Epithelial cell of prostate (primary cell): ENCODE measurements at places on chromosomes 3 and 15.

DNA sequence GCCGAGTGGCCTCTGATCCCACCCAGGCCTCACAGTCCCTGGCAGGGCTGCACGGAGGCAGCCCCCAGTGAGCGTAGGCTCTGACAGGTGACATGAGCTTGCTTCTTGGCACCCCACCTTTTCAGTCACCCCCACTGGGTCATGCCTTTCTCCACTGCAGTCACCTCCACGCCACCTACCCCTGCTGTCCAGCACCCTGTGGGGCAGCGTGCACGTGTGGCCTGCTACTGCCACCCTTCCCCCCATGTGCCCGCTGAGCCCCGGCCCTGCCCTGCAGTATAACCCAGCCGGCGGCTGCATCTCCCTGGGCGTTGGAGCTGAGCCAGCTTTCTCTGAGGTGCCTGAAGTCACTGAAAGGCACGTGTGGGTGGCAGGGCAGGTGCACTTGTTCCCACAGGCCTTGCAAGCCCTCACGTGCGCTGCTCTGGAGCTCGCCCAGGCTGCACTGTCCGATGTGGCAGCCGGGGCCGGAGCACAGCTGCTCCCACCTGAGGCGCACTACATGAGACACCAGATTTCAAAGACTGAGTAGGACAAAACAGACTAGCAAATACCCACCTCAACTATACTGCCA, 65.6 kb downstream of the NIPA2 start:
- DNase-seq: no peak

GRCh38 chr3:12541625-12542024, 3.7 kb downstream of the MKRN2OS start:
- DNase-seq: no peak

GRCh38 chr3:100782906-100783305, 73.6 kb downstream of the TFG start:
- no peak for DNase-seq

DNA sequence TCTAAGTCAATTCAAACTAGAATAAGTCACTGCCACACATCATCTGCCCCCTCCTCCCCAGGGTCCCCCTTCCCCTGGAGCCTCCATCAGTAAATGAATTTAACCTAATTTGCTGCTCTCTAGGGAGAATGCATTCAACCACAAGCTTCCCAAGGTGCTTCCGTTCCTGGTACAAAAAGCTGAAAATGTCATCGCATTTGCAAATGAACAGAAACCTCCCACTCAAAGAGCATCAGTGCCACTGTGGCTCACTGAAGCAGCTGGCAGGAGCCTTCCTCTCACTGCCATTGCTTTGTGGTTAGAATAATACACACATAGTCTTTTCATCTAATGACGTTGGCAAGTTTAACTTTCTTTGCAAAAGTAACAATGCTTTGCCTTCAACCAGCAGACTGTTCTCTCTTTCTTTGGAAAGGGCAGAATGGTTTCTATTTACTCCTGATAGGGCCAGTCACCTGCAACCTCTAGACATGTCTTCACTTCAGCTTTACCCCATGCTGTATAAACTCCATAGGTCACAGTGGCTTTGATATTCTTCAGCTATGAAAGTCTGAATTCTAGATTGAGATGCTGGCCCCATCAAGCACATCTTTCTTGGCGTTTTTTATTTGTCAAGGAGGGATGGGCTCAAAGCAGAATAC, 238.1 kb downstream of the CPNE4 start:
- no peak for DNase-seq
